ENCODE measurements at places on chromosomes 13 and 19.

GRCh38 chr19:55935206-55935605, 3.1 kb upstream of the NLRP13 start:
- no peak for DNase-seq

DNA sequence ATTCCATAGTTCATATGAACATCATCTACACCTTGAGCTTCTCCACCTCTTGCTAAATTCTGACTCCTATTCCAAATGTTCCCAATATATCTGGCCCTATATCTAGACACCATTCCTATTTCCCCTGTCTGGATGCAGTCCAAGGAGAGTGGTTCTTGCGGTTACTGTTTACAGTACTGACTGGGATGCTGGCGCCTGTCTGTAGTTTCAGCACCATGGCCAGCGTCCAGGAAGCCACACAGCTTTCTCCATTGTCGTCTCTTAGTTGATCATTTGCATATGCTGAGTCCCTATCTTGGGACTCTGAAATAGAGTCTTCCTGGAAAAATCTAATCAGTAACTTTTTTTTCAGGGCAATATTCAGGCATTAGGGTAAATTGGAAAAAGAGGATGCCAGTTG, 14.9 kb downstream of the LAIR2 start:
- peak; percentile 36 for DNase-seq

DNA sequence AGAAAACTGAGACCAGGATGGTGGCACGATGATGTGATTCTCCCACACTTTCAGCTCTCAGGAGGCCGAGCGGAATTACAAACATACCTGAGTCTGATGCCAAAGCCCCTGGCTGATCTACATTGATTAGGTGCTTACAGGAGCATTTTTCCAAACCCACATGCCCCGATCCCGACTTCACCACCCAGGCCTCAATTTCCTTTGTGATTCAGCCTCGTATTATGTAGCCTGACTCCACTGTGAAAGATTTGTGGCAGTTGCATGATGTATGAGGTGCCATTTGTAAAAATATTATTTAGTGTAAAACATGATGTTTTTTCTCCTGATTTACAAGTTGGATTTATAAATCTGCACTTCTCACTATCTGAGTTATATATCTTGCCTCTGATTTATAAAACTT, 118.0 kb downstream of the TSHZ3 start:
- DNase-seq: no peak

- DNase-seq: peak; percentile 49
Observed at GRCh38 chr19:4909156-4909896, at the start of gene UHRF1. Gene UHRF1, plus strand, starts transcription at chr19:4909501. Its CDS starts 1,385 bp downstream, at chr19:4910886.

- DNase-seq: no peak
Observed at GRCh38 chr19:33718651-33719254, 77.9 kb upstream of the KCTD15 start.

- DNase-seq: no peak
Observed at GRCh38 chr13:23674795-23675640, 104.8 kb downstream of the TNFRSF19 start.

DNA sequence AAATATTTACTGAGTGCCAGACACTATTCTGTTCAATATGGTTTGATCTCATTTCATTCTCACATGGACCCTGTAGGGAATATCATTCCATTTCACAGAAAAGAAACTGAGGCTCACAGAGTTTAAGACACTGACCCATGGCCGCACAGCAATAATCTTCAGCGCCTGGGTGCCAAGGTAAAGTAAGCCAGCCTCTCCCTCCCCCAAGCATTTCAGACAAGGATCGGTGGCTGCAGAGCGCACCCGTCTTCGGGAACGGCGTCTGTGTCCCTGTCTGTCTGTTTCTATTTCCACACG, 4.3 kb upstream of the PDE4A start:
- DNase-seq: no peak

DNA sequence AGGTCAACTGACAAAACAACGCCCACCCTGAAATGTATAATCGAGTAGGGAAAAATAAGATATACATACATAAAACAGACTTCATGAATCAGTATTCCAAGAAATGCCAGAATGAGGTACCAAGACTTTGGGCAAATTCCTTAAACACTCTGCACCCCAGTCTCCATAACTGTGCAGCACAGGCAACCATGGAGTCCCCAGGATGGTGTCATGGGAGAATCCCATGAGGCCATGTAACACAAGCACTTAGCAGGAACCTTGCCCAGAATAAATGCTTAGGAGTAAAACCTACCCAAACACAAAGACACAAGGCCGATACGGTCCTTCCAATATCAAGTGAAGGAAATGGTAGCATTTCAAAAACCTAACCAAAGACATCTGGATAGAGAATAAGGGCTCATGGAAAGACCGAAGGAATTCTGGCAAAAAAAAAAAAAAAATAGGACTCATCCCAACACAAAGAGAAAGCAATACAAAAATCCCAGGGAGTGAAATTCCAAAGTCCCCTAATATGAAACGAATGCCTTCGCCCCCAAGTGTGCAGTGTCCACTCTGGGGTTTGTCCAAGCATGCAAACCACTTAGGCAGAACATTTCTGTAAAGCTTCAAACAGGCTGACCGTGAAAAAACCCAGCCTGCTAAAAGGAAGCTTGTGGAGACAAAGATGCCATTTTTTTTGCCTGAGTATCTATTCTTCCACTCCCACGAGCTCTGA, 11.1 kb downstream of the ZC3H4 start:
- no peak for DNase-seq

DNA sequence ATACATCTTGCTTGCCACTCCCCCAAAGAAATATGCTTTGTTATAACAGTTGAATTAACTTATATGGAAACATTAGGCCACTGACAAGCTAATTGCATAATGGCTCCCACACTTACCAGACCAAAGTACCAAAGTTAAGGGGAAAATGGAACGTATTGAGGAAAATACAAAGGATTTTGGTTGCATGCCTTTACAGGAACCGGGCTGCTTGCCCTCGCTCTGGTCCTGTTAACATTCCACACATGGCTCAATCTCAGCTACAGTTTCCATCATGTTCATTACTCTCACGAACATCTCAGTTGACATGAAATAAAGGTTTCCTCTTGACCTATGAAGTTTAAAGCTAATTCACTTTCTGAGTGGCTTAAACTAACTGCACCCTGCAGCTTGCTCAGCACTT, 220.7 kb upstream of the RXFP2 start:
- no peak for DNase-seq

DNA sequence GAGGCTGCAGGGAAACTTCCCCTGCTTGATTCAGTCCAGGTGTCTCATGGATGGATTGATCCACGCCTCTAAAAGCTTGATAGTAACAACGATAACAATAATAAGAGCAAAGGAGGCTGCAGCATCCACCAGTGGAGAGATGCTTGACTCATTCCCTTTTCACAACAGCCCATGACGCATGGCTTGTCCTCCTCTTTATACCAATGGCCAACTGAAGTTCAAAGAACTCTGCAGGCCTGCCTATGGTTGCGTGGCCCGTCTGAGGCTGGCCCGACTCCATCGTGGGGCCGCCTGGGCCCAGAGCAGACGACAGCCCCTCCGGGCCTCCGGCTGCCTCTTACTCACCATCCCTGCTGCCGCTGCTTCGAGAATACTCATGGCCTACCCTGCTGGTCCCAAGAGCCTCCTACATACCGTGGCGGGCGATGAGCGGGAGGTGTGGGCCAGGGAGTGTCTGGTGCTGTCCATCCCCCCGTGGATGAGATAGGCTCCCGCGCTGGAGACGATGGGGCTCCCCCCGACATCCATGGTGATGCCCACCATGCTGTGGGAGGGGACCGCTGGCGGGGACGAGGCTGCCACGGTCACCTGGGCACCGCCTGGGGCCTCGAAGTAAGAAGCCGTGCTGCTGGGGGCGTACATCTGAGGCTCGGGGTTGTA, 61.8 kb upstream of the RANBP3 start:
- DNase-seq: no peak

DNA sequence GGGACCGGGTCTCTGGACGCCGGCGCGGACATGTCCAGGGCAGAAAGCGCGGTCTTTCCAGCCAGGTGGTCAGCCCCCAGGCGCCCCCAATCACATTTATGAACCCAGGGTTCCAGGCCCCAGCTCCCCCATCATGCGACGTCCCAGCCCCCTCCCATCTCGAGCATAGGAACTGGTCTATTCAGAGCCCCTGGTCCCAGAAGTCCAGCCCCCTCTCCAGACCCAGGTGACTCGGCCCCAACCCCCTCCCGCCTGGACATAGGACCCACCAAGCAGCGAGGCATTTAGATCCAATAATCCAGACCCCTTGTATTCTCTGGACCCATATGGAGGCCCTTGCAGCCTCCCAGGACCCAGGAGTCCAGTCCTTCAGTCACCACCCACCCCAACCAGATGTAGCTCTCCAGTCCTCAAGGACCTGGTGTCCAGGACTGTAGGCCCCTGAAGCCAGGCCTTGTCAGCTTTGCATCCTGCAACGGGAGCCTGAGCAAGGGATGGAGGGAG, 501 bp downstream of the APLP1 start:
- DNase-seq: no peak

- DNase-seq: no peak
Observed at GRCh38 chr13:29761815-29762214, 88.6 kb downstream of the UBL3 start.

GRCh38 chr19:55554741-55555152, 9.4 kb upstream of the SBK3 start:
- DNase-seq: no peak

GRCh38 chr19:29259867-29260281, 46.9 kb upstream of the UQCRFS1 start:
- no peak for DNase-seq

DNA sequence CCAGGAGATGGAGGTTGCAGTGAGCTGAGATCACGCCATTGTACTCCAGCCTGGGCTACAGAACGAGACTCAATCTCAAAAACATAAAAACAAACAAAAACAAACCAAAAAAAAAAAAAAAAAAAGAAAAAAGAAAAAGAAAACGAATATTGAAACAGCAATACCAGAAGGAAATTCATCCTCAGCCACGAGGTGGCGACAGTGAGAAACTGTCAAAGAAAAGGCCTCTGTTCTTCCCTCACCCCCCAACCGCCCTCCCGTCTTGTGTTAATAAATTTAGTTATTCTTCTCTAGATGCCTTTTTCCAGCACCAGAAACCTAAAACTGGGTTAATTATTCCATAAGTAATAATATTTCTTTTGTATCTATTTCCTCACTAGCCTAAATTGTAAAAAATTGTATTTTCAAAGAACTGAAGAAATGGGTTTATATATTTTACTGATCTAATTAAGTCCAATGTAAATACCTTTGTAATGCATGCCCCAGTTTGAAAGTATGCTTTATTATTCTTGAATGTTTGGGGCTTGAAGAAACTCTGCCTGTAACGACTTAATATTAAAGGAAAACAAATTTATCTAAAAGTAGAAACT, 38.6 kb downstream of the LIG4 start:
- peak; percentile 21 for DNase-seq

All from stimulated activated effector memory CD8-positive, alpha-beta T cell treated with anti-CD3 and anti-CD28 coated beads, Interleukin-12 subunit alpha, Interleukin-12 subunit beta, amount 100 ng/mL, for 72 hours (primary cell).